ENCODE measurements at places on chromosomes 5 and 9.
A peak's percentile ranks its signal among the peaks of the same experiment; 100 is the strongest.

- no peak for DNase-seq
Observed at GRCh38 chr5:66891184-66891925, 295.2 kb downstream of the MAST4 start.

- DNase-seq, result no peak
Observed at GRCh38 chr9:96719921-96720320, 58.0 kb downstream of the ZNF510 start.

DNA sequence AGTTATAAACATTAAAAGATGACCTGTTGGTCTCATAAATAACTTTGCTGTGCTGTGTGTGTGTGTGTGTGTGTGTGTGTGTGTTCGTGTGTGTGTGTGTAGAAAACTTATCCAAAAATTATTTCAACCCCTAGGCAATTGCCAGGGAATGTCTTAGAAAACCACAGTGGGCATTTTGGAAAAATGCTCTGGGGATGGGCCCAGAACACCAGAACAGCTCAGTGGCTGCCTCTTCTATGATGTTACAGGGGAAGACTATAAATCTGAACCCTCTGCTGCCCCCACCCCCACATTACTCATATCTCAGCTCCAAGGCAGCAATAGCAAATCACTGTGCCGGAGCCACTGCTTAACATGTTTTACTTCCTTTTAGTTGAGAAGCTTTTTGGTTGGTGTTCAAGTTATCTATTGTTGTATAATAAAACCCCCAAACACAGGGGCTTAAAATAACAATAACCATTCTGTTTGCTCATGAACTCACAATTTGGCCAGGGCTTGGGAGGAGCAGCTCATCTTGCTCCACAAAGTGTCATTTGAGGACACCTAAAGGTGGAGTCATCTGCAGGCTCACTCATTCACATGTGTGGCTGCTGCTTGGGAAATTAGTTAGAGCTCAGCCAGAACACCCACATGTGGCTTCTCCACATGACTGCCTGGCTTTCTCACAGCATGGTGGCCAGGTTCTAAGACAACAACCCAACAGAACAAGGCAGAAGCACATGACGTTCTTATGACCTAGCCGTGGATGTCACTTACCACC is 40.4 kb downstream of the ACTBL2 start:
- DNase-seq, result no peak

- DNase-seq, result no peak
Observed at GRCh38 chr5:178673801-178674295, 47.0 kb upstream of the CLK4 start.

DNA sequence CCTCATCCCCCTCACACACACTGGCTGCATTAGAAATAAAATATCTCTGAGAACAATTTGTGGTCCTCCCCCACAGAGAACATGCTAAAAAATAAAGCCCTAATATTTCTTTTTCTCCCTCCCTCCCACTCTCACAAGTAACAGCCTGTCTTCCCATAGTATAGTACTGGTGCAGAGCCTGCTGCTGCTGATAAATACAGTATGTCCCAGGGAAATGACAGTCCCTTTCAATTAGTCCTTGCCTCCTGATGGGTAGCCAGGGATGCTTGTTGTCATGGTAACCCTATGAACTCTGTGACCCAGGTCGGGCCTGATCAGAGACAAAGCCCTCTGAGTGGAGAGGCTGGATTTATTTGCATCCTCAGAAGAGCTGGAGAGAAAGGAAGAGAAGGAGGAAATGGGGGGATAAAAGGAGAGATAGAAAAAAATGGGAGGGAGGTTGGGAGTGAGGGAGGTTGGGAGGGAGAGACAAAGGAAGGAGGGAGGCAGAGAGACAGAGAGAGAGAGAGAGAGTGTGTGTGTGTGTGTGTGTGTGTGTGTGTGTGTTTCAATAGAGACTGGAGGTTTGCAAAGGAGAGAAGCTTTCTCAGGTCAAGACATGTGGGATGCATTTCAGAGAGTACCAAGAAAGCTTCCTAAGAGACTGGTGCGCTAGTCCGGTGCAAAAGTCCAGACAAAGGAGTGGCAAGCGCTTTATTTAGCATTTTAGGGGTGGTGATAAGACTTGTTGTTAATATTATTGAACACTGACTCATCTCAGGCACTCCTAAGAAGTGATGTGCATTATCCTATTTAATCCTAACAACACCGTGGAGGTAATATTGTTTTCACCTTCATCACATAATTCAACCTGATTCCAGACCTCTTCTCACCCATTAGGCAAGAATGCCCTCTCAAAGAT is 260.8 kb downstream of the FAM114A2 start:
- DNase-seq, result no peak

DNA sequence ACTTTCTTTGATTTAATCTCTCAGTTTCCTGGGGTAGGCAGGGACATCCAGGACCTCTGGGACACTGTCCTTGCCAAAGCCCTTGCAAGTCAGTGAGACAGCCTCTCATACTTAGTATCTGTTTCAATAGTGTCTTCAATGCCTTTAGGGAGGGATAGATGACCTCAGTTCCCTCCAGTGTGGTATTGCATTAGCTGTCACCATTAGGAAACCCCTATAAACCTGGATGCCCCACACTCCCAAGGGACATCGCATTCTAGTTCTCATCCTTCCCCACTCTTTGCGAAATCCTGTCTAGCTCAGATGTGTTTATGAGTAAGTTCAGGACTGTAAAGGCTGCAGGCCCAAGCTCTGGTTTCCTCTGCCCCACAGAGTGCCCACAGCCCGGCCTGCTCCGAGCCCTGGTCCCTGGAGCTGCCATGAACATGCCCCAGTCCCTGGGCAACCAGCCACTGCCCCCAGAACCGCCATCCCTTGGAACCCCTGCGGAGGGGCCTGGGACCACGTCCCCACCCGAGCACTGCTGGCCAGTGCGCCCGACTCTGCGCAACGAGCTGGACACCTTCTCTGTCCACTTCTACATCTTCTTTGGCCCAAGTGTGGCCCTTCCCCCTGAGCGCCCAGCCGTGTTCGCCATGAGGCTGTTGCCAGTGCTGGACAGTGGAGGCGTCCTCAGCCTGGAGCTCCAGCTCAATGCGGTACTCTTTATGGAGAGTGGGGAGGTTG is 13.2 kb downstream of the TMEM8B start:
- DNase-seq, result no peak

- peak; percentile 44 for DNase-seq
Observed at GRCh38 chr5:138654281-138654867, 79.2 kb upstream of the HSPA9 start.

- no peak for DNase-seq
Observed at GRCh38 chr9:110936237-110936636, 102.0 kb downstream of the LPAR1 start.

- DNase-seq, result no peak
Observed at GRCh38 chr9:82454509-82455190, 466.1 kb downstream of the SPATA31D1 start.

- DNase-seq, result no peak
Observed at GRCh38 chr5:71748360-71748759, 29.3 kb downstream of the CARTPT start.

GRCh38 chr5:112958093-112959088 is 18.2 kb upstream of the DCP2 start:
- no peak for DNase-seq

DNA sequence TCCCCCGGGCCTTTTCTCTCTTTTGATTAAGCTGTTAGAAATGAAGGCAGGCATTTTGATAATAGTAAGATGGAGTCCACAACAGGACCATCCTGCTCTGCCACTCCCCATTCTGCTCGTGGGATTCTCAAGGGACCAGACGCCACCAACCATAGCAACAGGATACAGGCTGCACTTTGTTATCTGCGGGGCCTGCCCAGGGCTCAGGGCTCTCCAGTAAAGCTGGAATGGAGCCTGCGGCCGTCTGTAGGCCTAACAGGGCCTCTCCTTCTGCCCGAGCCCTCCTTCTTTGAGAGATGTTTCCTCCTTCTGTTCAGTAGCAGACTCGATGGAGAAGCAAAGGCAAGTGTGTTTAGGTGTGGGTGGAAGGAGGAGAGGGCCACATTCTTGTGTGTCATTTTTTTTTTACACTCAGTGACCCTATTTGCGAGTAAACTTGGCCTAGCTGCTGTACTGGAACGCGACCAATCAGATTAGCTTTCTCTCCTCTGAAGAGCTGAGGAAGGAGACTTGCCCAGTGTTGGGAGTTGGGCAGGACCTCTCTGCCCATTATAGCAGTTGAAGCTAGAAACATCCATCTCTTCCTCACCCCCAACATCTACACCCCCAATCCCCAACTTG is 8.9 kb upstream of the EPB41L4B start:
- no peak for DNase-seq

DNA sequence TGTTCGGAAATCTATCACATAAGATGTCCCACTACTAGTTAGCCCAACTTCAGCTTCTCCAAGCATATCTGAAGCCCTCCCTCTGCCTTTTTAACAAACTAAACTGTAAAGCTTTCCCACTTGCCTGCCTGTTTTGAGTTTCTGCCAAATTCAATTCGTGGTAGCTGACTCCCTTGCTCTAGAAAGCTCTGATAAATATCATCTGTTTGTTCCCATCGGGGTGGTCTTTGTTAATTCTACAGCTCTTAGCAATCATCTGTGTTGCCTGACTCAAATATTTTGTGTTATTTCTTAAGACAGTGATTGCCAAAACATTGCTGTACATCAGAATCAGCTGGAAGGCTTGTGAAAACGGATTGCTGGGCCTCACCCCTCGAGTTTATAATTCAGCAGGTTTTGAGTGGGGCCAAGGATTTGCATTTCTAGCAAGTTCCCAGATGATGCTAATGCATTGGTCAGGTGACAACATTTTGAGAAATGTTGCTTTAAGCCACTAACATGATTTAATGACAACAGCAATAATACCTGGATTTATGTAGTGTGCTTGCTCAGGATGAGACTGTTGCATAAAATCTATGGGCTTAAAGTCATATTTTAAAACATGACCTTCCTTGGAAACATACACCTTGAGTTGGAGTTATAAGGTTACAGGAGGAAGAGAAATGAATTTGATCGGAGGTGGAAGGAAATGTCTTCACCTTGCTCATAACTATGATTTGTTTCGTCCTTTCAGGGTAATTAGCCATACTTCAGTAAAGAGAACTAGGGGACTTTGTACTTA is 631.9 kb downstream of the PSAT1 start:
- DNase-seq, result no peak

DNA sequence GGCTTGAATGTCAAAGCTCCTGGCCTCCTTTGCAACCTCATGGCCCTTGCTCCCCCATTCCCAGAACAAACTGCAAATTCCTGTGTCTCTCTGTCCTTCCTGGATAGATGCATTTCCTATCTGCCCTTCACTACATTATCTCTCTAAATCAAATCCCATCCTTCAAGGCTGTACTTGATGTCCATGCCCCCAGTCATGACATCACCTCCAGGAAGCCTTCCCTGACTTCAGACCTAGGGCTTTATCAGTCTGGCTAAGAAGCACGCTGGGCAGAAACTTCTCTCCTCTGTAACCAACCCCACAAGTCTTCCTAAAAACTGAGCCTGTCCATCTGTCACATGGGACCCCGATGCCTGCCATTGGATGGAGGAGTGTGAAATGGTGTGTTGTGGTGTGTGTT is 25.7 kb upstream of the TNIP1 start:
- DNase-seq, result no peak

DNA sequence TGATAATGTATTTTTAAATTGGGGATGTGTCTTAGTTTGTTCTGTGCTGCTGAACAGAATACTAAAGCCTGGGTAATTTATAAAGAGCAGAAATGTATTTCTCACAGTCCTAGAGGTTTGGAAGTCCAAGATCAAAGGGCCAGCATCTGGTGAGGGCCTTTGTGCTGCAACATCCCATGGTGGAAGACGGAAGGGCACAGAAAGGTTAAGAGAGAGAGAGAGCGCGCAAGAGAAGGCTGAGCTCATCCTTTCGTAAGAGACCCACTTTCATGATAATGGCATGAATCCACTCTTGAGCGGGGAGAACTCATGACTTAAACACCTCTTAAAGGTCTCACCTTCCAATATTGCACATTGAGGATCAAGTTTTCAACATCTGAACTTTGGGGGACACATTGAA is 79.1 kb upstream of the GOLM1 start:
- DNase-seq, result no peak

DNA sequence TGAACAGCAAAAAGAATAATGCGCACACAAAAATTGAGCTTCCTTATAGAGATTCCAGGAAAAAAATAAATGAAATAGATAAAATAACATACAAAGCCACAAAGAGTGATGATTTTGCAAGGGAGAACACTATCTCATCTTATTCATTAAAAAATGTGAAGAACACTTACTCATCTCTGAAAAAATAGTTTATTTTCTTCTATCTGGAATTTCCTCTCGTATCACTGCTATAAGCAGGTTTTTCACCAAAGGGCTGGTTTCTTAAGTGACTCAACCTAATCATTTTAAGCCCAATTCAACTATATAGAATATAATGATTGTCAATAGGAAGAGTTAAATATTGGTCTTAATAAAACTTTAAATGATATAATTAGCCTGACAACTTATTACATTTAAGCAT is 504.9 kb downstream of the NR2F1-AS1 start:
- no peak for DNase-seq

DNA sequence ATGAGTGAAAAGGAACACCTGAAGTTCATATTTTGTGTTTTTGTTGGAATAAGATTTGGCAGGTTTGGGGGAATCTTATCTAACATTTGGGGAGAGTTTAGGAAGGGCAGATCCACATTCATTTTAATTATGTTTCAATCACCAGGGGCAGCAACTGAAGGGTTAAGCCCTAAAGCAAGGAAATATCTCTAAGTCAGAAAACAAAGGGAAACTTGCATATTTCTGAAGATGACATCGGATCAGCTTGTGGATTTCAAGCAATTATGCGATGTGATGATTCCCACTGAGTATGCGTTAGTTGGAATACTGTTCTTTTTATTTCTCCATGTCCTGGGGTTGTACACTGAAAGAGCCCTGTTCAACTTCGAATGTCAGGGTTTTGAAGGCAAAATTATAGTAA is 59.8 kb upstream of the NFIB start:
- no peak for DNase-seq

DNA sequence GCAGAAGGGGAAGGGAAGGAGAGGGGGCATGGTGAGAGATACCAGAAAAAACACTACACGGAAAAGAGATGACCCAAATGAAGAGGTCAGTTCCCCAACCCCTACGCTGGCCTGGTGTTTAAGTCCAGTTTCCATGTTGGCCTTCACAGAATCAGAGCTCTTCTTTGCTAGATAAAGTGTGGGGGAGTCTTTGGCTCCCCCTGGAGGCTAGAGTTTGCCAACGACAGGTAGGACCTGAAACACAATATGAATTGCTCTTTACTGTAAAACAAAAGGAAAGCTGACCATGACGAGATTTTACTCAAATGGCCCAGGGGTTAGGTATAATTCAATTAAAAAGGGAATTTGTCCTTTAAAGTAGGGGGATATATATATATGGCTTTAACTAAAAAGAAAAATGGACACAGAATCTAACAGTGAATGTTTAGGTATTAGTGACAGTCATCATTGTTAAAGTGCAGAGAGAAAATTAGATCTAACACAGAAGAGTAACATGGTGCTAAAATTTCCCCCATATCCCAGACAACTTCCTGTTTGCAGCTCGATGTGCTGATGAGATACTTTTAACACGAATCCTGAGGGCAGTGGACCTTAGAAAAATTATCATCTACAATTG is 92.0 kb downstream of the SV2C start:
- DNase-seq, result peak; percentile 36

GRCh38 chr5:31937226-31937625 is 236.9 kb downstream of the GOLPH3 start:
- no peak for DNase-seq
